ENCODE measurements at places on chromosomes 2 and 18. TPM values are rescaled to one million over a fixed set of nuclear protein-coding genes. Genes with fewer than 3 reads are reported as not detected.

TANC1 gene
- 7.3 TPM for total RNA-seq

SP9 gene
- 2.4 TPM for total RNA-seq

TAF4B gene
- 5.4 TPM for total RNA-seq

IL1F10 gene
- total RNA-seq: not detected

ACTG2 gene
- 0.16 TPM for total RNA-seq

UGT1A5 gene
- total RNA-seq: not detected

FAM110C gene
- 0.06 TPM for total RNA-seq

GREB1L gene
- total RNA-seq: 2.3 TPM

FHL2 gene
- total RNA-seq: 81.4 TPM

ARHGEF4 gene
- 7.5 TPM for total RNA-seq

ADNP2 gene
- 11.3 TPM for total RNA-seq

FBLN7 gene
- 0.42 TPM for total RNA-seq

ANTXR1 gene
- total RNA-seq: 112 TPM

FBXO15 gene
- total RNA-seq: 1.3 TPM

CRYGC gene
- not detected for total RNA-seq

TMEM37 gene
- 1.9 TPM for total RNA-seq

PASK gene
- total RNA-seq: 8.1 TPM

NYAP2 gene
- total RNA-seq: not detected

POMC gene
- total RNA-seq: not detected
